NCI-H510A (cell line): ENCODE measurements at places on chromosomes 6 and 20.

DNA sequence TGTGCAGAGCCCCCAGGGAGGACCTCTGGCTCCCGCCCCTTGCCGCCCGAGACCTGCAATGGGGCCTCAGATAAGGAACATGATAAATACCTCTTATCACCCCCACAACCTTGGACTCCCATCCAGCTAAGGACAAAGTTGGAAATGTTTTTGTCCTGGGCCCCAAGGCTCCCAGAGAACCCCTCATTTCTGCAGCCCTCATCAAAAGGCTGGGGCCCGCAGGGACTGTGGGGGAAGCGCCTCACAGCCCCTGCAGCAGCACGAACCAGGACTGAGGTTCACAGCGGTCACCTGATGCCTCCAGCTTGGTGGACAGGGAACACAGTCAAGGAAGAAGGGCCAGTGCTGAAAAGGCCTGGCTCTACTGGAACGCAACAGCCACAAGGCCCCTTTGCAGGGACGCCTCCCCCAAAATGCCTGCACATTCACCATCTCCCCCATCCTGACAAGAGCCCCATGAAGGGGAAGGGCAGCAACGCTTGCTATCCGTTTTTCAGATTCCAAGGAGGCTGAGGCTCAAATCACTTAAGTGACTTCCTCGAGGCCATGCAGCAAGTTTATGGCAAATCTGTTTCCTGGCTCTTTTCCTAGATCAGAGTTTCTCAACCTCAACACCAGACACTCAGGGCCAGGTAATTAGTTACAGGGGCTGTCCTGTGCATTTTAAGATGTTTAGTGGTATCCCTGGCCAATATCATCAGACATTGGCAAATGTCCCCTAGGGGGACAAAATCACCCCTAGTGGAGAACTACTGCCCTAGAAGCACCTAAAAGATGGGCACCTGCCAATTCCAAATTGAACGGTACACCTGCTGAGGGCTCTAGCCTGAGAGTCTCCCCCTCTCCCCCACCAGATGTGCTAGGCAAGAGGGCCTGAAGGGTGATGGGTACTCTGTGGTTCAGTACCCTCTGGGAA lies 10.6 kb downstream of the TFEB start:
- no peak for DNase-seq

DNA sequence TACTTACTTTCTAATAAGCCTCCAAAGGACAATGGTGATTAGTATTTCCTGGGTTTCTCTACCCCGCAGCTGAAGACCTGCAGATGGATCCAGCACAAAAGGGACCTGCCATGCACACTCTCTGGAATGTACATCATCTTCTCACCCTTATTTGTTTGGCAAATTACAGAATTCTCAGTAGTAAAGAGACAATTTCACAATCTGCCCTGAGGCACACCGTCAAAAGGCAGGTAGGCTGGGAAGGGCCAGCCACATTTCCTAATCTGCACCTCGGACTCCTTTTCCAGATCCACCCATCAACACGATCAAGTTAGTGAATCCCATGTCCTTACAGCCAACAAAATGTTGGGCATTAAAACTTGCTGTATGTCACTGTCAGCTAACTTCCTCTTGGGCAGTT lies 4.9 kb downstream of the OVOL2 start:
- no peak for DNase-seq

DNA sequence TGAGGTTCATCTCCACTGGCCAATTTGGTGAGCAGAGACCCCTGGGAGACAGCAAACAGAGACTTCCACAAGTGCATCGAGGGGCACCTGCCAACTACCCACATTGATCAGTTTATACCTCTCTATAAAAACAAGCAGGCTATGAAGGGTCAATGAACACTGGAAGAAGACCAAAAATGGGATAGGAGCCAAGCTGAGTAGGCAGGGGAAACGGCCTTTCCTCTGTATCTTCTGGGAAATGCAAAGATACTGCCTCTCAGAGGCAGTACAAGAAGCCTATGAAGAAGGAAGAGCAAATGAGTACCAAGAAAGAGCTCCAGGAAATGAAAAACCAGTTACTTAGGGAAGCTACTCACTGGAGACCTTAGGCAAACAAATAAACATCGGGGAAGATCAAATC lies 247.7 kb downstream of the GMDS start:
- no peak for DNase-seq

- DNase-seq = no peak
These were observed 5.1 kb downstream of the ACAT2 start for GRCh38 chr6:159766906-159767305.

- no peak for DNase-seq
These were observed 12.6 kb downstream of the HLA-DPB1 start for GRCh38 chr6:33088258-33088930.

- no peak for DNase-seq
These were observed 41.5 kb downstream of the GCM1 start for GRCh38 chr6:53107091-53107490.

DNA sequence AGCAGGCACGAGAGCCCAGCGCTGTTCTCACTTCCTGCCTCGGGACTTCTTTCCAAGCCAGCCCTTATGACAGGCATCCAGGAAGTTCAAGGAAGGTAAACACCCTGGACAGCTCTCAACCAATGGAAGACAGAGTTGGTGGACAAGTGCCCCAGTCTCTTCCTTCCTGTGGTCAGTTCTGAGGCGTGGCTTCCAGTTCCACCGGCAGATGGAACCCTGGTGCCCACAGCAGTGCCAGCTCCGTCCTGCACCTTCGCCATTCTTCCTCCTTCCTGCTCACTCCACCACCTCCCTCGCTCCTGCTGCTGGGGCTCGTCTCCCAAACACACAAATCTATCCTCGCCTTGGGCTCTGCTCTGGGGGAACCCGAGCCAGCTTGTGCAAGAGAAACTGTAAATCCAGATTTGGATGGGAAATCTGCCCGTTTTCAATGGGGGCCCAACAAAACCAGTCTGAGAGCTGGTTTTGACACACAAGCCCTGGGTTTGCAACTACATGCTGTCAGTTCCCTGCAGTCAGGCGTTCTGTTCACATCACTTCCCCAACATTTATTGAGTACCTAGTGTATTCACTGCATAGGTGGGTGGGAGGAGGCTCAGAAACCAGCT lies 162.7 kb downstream of the GRM4 start:
- peak; percentile 52 for DNase-seq

DNA sequence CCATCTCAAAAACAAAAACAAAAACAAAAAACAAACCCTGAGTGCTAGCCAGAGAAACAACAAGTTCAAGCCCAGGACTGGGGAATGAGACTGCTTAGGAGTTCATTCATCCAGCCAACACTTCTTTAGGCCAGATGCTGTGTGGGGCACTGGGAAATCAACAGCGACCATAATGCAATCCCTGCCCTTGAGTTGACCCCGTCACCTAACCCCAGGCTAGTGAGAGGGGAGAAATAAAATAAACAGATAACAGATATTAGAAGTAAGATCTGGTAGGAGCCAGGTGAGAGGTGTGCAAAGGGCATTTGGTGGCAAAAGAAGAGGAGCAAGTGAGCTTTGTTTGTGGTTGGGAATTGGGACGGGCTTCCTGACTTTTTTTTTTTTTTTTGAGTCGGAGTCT lies 4.9 kb upstream of the RPL10A start:
- DNase-seq = no peak

GRCh38 chr6:87174078-87174579 lies 18.8 kb downstream of the ZNF292 start:
- DNase-seq = no peak

DNA sequence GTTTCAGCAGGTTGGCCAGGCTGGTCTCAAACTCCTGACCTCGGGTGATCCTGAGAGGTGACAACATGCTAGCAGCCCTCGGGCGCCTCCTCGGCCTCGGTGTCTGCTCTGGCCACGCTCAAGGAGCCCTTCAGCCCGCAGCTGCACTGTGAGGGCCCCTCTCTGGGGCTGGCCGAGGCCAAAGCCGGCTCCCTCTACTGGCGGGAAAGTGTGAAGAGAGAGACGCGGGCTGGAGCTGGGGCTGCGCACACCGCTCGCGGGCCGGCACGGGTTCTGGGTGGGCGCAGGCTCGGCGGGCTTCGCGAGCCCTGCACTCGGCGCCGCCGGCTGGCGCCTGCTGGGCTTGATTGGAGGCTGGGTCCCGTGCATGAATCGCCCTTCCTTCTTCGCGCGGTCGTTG lies 80.8 kb upstream of the RBM24 start:
- no peak for DNase-seq
